ENCODE measurements at places on chromosomes 6 and 20.
A peak's percentile ranks its signal among the peaks of the same experiment; 100 is the strongest.

DNA sequence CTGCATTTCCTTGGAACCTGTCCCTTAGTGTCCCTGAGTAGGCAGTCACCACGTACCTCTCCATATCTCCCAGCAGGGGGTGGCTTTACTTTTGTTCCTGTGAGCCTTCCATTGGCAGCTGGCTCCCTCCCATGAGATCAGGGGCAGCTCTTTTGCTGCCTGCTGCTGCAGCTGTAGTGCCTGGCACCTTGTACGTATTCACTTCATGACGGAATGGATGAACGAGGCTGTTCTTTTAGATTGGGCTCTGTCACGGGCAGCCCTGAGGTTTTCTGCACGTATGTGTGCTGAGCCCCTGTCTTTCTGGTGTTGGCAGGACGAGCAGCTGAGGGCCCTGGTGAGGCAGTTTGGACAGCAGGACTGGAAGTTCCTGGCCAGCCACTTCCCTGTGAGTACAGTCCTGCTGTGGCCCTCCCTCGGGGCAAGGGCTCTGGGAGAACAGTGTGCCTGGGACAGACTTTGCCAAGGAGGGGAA is 14.6 kb downstream of the MYBL2 start:
- no peak for DNase-seq

- no peak for DNase-seq
Observed at GRCh38 chr20:3367089-3367488, 40.4 kb downstream of the DNAAF9 start.

- no peak for DNase-seq
Observed at GRCh38 chr6:170145272-170145592, 145.6 kb downstream of the DLL1 start.

- DNase-seq, result peak; percentile 23
Observed at GRCh38 chr6:41161380-41161779, 1.5 kb downstream of the TREM2 start.

- DNase-seq, result no peak
Observed at GRCh38 chr6:21323577-21323976, 270.0 kb upstream of the SOX4 start.

DNA sequence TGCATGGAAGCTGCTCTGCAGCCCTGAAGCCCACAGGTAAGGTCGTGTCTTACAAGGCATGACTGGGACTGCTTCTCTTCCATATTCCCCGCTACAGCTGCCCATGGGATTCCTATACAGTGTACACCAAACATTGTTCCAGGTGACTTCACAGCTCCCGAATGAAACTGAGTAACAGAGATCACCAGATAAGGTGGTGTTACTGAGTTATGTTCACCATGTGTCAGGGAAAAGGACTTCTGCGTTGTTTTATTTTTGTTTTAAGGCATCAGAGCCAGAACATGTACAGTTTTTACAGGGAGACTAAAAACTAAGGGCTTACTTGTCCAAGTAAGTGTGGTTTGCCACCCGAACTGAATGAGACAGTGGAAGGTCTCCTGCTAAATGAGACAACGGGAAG is 138.3 kb downstream of the CD83 start:
- no peak for DNase-seq

- DNase-seq, result no peak
Observed at GRCh38 chr6:156933201-156934068, 156.3 kb downstream of the ARID1B start.

DNA sequence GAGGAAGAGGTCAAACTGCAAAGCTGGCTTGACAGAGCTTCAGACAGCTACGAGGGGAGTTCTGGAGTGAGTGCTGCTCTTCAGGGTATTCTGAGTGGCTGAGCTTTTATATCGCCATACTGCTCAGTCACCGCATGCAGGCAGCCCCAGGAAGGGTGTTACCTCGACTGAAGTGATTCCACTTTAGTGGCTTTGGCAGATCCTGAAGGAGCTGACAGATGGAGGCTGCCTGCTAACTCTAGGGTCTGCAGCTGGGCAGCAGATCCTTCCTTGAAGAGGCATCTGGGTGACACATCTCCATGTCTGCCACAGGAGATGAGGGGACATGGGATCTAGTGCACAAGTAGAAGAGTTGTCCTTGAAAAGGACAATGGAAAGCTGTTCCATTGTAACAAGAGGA is 3.7 kb upstream of the DEK start:
- DNase-seq, result no peak
